ENCODE measurements at places on chromosomes 1 and 21.

DNA sequence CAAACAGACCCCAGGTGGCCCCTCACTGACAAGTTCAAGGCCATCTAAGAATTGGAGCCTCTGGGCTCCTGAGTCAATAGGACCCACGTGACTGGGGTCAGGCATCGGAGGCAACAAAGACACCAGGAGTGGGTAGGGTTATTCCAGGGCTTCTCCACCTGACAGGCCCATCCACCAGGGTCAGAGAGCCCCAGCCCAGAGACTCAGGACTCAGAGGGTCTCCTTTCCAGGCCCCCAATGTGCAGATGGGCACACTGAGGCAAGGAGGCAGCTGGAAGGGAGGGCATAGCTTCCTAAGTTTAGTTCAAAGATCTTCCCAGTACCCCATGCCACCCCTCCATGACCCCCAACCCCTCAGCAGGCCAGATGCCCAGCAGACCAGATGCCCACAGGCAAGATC, 388.6 kb downstream of the MATN1 start:
- DNase-seq = no peak

GRCh38 chr21:44854664-44855446, 18.6 kb downstream of the PTTG1IP start:
- DNase-seq = no peak

DNA sequence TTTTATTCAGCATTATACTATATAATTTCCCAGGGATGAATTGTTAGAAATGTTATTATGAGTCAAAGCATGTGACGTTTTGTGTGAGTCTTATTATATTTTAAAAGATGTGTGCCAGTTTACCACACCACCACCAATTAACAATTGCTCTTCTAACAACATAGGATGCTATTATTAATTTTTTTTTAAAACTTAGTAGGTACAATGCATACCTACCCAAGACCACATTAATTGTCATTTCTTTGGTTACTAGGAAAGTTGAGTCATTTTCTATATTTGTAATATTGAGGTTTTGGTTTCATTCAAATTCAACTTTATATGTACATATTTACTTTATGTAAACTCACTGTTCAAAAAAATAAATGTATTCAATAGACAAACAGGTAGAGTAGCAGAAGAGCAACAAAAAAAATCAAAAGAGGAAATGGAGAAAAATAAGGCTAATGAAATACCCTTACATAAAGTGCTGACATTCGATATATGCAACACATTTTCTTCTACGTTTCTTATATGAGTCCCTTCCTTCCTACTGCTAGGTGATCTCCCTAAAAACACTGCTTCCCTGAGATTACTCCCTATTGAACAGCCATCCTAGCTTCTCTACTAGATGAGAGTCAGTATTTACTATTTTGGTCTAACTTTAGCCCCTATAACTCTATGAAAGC, 9.6 kb downstream of the GCLM start:
- DNase-seq = no peak

GRCh38 chr1:23567996-23568607, 8.8 kb upstream of the ID3 start:
- DNase-seq = no peak

DNA sequence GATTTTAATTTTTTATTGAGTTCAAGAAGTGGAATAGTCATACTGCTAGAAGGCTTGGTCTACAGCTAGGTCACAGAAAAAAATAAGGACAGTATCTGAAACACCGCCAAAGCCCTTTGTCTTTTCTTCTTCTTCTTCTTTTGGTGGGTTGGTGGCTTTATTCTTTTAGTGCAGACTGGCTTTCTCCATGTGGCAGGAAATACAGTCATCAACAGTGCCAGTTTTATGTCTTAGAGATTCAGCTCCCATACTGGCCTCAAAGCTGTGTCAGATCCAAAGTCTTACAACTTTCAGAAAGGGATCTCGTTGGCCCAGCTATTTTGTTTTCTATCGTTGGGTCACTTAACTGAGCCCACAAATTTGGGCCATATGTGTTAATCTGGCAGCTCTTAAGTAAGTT, 58.2 kb downstream of the FNBP1L start:
- DNase-seq = no peak

DNA sequence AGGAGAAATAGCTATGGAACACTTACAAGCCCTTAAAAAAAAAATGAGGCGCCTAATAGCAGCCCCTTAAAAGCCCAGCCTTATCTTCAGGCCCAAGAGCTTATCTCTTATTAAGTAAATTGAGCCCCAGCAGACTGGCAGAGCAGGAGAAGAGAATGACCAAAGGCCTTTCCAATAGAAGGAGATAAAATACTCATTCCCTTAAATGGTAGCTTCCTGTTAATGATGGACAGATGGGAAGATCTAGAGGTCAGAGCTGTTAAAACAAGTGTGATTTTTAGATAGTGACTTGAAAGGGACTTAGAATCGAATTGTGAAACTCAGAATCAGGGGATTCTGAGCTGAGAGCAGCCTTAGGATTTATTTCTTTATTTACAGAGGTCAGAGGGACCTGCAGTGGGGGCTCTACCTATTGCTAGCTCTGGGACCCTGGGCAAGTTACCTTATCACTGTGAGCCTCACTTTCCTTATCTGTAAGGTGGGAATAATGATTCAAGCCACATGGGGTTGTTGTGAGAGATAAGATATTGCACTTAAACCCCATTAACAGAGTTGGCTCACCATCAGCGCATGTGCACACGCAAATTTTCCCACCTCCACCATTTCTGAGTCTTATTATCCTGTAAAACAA, 101.3 kb upstream of the C8B start:
- no peak for DNase-seq

- no peak for DNase-seq
These were observed 95.3 kb downstream of the BACH1 start for GRCh38 chr21:29394051-29394450.

GRCh38 chr1:199396456-199396855, 631.1 kb upstream of the NR5A2 start:
- no peak for DNase-seq

GRCh38 chr21:25494804-25495203, 112.5 kb downstream of the MRPL39 start:
- DNase-seq = no peak

GRCh38 chr1:110235834-110236682, 25.9 kb downstream of the KCNC4 start:
- DNase-seq = no peak

GRCh38 chr1:167705250-167705649, 16.5 kb upstream of the MPZL1 start:
- no peak for DNase-seq

DNA sequence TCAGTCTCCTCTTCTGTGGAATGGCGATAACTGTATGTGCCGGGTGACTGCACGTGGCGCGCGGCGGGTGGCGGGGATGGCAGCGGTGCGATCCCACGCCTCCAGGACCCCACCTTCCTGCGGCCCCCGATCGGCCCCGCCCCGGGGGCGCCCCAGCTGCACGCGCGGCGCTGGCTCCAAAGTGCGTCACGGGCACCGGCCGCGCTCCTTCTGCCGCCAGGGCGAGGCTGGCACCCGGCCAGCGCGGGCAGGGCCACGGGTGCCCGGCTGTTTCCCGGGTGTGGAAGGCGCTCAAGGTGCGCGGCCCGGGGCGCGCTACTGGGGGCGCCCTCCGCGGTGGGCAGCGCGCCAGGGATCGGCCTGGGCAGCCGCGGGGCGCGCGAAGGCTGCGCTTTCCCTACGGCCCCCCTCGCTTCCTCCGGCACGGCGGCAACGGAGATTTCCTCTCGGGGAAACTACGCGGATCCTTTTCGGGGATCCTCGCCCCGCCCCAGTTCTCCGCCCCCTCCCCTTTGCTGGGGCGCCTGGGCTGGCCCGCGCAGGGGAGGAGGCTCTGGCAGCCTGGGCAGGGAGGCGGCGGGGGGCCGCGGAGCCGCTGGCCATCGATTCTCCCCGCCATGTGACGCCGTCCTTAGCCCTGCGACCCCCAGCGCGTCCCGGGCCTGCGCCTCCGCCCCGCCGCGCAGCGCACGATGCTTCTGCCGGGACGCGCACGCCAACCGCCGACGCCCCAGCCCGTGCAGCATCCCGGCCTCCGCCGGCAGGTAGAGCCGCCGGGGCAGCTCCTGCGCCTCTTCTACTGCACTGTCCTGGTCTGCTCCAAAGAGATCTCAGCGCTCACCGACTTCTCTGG, at the start of gene EVA1C:
TSS of gene EVA1C (plus strand) at position 545 of the 853 bp plus-strand sequence. CDS start at position 693, 148 bp downstream.
- DNase-seq = peak; percentile 60

DNA sequence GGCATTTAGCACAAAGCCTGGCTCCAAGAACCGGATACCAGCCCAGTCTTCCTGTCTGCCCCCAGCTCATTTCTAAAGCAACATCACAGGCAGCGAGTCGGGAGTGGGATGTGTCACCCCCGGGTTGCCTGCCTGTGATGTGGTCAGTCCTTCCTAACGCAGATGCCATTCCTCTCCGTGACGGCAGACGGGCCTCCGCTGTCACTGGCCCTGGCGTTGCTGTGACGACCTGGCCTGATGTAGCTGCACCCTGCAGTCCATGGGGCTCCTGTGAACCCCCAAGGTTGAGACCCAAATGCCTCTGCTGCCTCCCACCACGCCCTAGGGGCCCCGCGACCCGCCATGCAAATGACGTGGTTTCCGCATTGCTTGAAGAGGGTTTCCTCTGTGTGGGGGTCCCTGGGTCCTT, 12.3 kb downstream of the TNFRSF1B start:
- DNase-seq = peak; percentile 93

GRCh38 chr1:167991546-167991945, 54.7 kb upstream of the MPC2 start:
- DNase-seq = no peak

GRCh38 chr1:116910379-116911187, 867 bp downstream of the PTGFRN start:
- DNase-seq = peak; percentile 13

- DNase-seq = no peak
These were observed 5.7 kb downstream of the ACOT11 start for GRCh38 chr1:54553602-54554313.
